ENCODE measurements at places on chromosomes 16 and 17. TPM values are rescaled to one million over a fixed set of nuclear protein-coding genes. Genes with fewer than 3 reads are reported as not detected.

Gene PSME3
- 142 TPM for total RNA-seq

- no peak for DNase-seq
These were observed 46.9 kb downstream of the ACSM1 start for GRCh38 chr16:20650400-20651166.

Gene GNGT2
- not detected for total RNA-seq

Gene PMFBP1
- total RNA-seq = 2.3 TPM

GRCh38 chr16:58464916-58465731 is 34.8 kb upstream of the NDRG4 start:
- no peak for DNase-seq

GRCh38 chr16:66740010-66740409 is 11.4 kb downstream of the DYNC1LI2 start:
- peak; percentile 59 for DNase-seq

Gene TVP23A
- not detected for total RNA-seq

Gene PRSS22
- 97.1 TPM for total RNA-seq

GRCh38 chr16:25126820-25127232 is 15.3 kb downstream of the LCMT1 start:
- peak; percentile 73 for DNase-seq

- DNase-seq = no peak
These were observed 1.6 kb downstream of the RIPOR1 start for GRCh38 chr16:67530013-67530939.

Measured in HT-29 (cell line).